ENCODE measurements at places on chromosomes 1 and 21.

GRCh38 chr1:161215076-161215475 lies at the start of gene FCER1G:
TSS of gene FCER1G (plus strand) at chr1:161215295. CDS start at chr1:161215322, 27 bp downstream.
- DNase-seq, result no peak

- no peak for DNase-seq
These were observed 163.6 kb upstream of the C1orf21 start for GRCh38 chr1:184223216-184223615.

- DNase-seq, result peak; percentile 64
These were observed 64.0 kb upstream of the HMCN1 start for GRCh38 chr1:185670187-185670627.

GRCh38 chr21:41931041-41931451 lies 22.8 kb downstream of the C2CD2 start:
- no peak for DNase-seq

DNA sequence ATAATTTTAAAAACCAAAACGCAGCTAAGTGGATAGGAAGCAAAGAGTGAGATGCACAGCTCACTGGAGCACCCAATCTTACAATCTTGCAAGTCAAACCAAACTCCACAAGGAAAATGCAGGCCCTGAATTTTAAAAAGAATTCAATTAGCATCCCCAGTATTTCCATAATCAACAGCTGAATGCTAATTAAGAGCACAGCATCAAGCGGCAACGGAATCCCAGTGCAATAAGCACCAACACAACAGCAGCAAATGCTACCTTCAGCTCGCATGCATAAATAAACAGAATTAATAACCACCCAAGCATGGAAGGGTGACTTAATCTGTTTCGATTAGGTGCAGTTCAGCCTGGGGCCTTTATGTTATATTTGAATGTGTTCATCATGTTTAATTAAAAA lies 142.9 kb downstream of the SLC45A1 start:
- DNase-seq, result no peak

DNA sequence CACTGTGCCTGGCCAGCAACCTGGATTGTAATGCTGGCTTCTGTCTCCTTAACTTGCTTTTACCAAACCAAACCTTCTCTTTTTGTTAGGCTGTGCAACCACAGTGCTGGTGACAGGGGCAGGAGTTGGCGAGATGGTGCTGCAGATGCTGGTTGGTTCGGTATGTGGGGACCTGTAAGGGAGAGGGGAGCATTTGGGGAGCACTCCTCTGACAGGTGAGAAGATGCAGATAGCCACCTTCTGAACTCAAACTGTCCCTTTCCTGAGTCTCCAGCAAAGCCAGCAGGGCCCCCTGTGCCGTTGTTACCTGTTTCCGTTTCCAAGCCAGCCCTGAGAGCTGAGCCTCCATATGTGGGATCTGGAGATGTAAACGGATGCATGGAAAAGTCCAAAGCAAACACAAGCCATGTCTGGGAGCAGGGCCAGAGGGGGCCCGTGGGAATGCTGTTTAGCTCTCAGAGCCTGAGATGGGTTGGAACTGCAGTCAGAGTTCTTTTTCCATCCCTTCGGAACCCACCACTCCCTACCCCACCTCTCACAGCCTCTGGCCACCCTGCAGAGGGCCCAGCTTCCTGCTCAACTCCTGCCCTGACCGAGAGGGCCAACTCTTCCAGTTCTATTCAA lies 34.0 kb downstream of the ELK4 start:
- DNase-seq, result no peak

DNA sequence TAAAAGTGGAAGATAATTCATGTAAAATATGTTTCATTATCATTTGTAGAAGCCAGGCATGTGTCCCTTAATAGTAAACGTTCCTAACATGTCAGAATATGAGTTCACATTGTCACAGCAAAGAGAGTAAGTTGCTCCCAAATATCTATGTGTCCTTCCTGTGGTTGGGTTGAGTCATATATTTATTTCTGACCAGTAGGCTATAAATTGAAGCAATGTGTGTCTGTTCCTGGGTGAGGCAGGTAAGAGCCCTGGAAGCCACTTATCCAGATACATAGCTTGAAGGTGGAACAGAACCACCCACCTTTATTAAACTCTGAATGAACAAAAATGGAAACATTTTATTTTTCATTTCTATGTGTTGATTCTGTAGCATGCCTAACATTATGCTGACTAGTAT lies 2251.6 kb downstream of the NCAM2 start:
- DNase-seq, result no peak

- DNase-seq, result peak; percentile 55
These were observed 46.9 kb downstream of the DOP1B start for GRCh38 chr21:36203603-36203889.

DNA sequence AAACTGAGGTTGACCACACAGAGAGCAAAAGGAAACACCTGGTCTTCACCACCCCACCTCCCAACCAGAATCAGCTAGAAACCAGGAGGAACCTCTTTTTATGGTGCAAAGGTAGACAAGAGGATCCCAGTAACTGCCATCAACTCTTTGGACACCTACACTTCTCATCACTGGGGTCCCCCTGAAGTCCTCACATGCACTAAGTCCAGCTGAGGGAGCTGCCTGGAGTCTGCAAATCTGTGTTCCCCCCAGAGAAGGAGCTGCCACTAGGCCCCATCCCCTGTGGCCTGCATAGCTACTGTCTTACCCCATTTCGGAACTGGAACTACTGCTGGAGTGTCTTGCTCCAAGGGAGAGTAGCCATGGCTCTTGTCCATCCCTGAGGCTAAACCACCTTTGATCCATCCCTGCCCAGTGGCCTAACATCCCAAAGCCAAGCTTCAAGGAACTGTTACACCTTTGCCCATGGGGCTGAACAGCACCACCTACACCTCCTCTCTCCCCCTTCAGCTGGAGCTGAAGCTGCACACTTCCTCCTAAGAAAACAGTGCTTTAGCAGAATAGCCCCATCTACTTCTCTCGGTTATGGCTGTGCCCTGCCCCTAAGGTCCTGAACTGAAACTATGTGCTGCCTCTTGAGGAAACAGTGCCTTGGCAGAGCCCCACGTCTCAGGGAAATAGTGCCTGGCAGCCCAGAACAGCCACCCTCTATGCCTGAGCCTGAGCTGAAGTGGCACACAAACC lies 85.4 kb upstream of the CD53 start:
- DNase-seq, result peak; percentile 77

GRCh38 chr1:231630558-231631205 lies 4.1 kb downstream of the DISC1 start:
- DNase-seq, result no peak

DNA sequence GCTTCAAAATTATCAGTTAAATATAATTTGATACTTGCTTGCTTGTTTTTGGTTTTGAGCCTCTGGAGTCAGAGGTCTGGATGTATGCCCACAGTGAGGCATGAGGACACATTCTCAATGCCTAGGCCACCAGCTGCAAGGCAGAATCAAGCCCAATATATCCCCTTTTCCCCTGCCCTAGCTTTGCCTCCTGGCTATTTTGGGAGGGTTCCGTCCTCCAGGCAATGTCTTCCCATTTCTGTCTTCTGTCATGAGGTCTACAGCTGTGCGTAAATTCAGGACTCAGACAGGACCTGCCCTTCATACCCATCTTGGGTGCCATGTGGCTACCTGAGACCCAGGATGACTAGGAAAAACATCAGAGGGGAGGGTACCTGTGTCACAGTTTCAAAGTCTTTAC lies 19.2 kb downstream of the NRDC start:
- DNase-seq, result no peak

DNA sequence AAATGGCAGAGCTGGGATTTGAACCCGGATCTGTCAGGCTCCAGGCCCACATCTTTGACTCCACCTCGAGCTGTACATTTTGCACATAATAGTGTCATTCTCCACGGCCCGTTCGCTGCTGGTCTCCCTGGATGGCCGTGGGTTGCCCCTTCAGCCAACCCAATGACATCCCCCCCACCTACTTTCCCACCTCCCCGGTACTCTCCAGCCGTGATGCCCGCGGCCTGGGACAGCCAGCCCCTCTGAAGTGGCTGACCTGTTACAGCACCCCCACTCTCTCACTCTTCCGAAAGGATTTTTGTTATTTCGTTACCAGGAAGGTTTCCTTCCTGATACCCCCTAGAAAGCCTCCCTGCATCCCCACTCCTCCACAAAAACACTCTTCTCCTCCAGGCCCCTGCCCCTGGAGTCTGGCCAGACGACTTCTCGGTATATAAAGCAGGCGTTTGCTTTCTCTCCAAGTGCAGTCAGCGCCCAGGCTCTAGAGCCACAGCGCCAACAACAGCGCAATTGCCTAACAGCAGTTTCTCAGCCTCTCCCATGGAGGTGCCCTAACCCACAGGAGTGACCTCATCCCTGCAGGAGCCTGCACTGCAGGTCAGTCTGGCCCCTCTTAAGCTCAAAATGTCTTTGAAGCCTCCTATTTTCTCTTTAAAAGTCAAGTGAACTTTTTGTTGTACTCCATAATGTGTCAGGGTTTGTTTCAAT lies 14.5 kb upstream of the GJB5 start:
- no peak for DNase-seq

DNA sequence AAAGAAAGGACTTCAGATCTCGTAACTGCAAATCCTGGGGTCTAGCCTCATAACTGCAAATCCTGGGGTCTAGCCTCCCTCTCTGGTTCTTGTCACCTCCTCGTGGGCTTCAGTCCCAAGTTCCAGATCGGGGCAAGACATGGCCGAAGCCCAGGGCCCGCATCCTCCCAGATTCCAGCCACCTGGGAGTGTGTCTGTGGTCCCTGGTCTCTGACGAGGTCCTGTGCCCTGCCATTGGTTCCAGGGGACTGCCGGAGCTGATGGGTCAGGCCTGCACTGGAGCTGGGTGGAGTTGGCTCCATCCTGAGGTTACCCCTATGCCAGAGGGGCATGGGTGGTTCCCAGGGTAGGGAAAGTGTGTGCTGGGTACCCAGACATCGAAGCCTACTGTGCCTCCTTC lies 17.7 kb upstream of the C1orf174 start:
- no peak for DNase-seq

DNA sequence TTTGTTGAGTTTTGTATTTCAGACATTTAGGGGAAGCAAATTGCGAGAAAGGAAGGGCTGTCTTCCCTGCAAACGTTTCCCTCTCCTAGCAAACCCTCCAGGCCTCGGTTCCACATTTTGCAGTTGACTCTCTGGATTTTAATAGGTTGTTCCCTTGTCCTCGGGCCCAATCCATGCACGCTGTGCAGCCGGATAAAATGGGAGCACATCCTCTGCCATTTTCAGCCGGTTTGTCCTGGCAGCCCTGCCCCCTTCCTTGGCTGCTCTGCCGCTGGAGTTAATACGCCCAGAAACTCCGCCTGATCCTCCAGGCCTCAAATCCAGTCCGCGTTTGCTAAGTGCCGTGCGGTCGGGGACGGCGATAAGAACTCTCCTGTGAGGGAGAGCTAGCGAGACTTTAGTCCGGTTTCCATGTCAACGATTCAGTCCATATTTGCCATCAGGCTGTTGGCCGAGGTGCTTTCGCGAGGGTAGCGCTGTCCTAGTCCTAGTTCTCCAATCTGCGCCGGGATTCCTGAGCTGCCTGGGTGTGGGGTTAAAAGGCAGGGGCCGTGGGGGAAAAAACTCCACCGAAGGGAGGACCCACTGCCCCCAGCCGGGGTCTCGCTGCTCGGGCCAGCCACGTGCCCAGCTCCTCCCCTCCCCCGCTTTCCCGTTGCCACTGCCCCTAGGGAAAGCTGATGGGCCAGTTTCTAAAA lies 2.9 kb upstream of the ARID1A start:
- peak; percentile 96 for DNase-seq

DNA sequence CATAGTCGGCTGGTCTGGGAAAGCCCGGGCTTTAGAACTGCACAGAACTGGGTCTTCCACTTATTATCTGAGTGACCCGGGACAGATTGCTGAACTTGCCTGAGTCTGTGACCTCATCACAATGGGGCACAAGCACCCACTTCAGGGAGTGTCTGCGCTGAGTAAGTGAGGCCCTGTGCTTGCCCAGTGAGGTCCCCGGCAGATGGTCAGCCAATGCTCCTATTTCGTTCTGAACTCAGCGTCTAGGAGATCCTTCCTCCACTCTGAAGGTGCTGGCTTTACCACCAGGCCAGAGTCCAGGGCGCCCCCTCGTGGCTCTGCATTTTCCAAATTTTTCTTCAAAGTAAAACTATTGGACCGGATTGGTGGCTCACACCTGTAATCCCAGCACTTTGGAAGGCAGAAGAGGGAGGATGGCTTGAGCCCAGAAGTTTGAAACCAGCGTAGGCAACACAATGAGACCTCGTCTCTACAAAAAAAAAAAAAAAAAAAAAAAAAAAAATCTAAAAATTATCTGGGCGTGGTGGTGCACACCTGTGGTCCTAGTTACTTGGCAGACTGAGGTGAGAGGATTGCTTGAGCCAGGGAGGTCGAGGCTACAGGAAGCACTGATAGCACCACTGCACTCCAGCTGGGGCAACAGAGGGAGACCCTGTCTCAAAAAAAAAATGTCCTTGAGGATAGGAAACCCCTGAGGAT lies 61.7 kb downstream of the FCRL5 start:
- DNase-seq, result peak; percentile 76

DNA sequence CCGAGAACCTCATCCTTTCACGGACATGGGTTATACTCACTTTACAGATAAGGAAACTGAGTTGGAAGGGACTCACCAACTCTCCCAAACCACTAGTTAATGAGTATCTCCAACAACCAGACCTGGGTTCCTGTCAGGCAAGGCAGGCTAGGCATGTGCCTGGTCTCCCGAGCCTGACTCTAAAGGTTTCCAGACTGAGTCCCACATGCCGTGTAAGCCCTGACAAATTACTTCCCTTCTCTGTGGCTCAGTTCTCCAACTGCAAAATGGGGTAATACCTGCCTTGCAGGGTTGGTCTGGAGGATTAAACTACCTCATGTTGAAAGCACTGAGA lies 34.3 kb downstream of the SSBP3 start:
- no peak for DNase-seq

- DNase-seq, result no peak
These were observed 21.9 kb downstream of the SH2D2A start for GRCh38 chr1:156794506-156795373.

DNA sequence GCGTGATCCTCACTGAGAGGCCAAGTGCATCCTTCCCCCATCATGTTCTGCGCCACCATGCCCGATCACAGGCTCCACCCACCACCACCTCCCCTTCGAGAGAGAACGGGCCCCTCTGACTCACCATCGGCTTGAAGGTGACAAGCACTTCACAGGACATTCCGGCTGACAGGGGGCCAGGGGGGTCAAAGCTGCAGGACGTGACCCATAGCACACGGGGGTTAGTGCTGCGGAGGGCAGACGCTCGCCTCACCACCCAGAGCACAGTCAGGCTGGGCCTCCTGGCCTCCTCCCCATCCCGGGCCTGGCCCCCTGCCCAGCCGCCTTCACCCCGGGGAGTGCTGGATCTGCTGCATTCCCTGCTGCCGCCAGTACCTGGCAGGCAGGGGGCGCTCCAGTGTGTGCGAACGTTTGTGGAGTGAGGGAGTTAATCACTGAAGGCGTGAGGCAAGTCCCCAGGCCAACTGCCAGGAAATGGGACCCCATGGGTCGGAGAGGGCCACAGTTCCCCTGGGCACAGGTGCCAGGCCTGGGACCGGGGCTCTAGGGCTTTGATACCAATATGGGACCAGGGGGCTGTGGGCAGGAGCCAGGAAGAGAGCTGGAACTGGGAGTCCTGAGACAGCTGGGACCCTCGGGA lies 40.9 kb upstream of the TMEM52 start:
- DNase-seq, result peak; percentile 83

GRCh38 chr21:32962268-32962667 lies 63.5 kb upstream of the OLIG2 start:
- DNase-seq, result no peak

Data from activated naive CD4-positive, alpha-beta T cell treated with anti-CD3 and anti-CD28 coated beads, Interleukin-2, amount 10 ng/mL, durations not matched to agents 7 days and 5 days (primary cell).